Dermis blood vessel endothelial cell (primary cell): ENCODE measurements at places on chromosomes 1 and 21. TPM values are rescaled to one million over a fixed set of nuclear protein-coding genes. Genes with fewer than 3 reads are reported as not detected.

GRCh38 chr1:23904748-23905357 lies 8.3 kb downstream of the CNR2 start:
- no peak for DNase-seq

The SLC37A1 gene
- total RNA-seq: 14.0 and 15.0 TPM in 2 replicates

DNA sequence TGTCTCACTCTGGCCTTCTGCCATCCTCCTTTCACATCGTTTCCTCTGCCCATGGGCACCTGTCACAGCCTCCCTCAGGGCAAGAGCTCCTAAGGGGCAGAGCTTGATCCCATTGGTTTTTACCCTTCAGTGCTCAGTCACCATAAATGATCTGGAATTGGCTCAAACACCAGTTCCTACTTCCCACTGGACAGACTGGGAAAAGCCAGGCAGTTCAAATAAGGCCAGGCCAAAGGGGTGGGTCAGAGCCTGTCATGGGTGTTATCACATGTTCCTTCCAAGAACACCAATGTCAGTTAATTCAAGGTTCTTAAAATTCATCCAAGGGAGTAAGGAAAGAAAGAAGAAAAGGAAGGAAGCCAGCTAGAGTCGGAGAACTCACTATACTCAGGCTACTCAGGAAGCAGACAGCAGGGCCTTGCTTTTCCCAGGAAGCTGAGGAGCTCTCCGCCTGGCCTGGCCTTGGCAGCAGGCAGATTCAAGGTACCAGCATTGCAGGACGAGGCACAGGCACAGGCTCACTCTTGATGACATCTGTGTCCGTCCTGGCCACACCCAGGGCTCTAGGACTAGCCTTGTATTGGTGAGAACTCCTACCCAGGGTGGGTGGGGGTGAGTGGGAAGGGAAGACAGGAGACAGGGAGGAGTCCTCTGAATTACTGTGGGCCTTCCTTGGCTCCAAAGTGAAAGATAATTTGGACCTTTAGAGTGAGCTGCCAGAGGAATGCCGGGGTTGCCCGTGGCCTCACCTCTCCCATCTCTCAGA lies 32.2 kb upstream of the ARTN start:
- peak; percentile 16 for DNase-seq

DNA sequence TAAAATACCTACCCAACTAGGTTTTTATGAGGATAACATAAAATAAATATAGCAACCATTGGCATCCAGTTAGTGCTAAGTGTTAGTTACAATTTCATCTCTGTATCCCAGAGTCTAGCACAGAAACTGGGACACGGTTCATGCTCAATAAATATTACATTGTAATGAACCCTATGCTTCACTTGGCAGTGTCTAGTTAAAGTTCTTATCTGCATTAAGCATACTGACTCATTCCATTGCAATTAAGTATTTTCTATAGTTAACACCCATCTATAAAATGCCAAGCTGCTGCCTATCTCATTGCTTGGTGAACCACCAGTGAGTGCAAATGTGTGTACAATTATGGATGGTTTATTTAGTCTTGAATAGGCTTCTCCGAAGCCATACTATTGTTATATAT lies 15.2 kb downstream of the CHML start:
- no peak for DNase-seq

DNA sequence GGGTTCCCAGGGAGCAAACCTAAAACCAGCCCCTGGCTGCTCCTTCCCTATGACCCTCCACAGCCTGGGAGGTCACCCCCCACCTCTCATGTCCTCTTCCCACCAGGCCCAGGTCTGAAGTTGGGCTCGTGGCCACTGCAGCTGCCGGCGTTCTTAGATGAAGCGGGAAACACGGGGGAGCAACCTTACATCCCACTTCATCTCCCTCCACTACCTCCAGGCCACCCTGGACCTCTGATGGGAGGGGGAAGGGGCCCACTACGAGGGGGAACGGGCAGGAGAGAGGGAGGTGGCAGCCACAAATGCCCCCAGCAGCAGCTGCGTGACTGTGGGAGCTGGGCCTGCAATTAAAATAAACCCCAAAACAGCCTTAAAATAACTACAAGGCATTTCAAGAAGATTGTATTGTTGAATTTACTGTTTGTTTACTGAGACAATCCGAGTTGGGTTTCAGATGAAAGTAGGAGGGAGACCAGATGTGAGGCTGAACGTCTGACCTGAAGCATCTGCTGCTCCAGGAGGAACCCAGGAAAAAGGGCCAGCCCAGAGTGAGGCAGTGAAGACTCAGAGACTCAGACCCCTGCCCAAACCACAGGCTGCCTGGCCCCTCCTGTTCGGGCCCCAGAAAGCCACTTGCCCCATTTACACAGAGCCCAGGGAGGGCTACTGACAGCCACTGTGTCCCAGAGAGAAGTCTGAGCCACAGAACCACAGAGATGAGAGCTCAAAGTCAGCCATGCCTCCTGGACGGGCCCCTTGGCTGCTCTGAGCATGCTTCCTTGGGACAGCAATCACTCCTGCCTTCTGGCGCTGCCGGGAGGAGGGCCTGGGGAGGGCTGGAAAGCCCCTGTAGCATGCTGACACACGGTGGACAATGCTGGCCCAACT lies 59.8 kb downstream of the GLIS1 start:
- no peak for DNase-seq

The TRAPPC10 gene
- total RNA-seq: 25.5 and 27.0 TPM in 2 replicates

GRCh38 chr1:242651817-242652216 lies 127.3 kb upstream of the PLD5 start:
- DNase-seq: no peak

DNA sequence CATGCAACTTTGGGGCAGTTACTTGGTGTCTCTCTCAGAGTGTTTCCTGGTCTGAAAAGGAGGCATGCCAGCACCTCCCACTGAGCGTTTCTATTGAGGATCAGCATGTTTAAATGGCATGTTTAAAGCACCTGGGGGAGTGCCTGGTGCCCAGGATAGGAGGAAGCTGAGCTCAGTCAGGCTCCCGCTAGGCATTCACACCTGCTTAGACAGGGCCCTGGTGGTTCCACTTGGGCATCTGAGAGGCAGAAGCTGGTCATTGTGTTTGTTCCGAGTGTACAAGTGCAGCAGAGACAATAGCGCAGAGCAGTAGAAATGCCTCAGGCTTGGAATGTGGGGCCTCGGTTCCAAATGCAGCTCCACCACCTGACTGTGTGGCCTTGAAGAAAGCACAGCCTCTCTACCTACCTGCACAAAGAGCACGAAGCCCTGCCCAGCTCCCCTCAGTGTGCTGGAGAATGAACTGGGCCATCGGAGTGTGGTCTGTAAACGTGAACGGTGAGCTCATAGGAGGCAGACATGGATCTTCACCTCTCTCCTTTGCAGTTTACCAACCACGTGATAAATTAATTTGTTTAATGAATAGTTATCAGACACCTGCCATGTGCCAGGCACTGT lies 20.3 kb upstream of the TMEM222 start:
- DNase-seq: no peak

The C1orf115 gene
- 124 and 125 TPM in 2 replicates for total RNA-seq

DNA sequence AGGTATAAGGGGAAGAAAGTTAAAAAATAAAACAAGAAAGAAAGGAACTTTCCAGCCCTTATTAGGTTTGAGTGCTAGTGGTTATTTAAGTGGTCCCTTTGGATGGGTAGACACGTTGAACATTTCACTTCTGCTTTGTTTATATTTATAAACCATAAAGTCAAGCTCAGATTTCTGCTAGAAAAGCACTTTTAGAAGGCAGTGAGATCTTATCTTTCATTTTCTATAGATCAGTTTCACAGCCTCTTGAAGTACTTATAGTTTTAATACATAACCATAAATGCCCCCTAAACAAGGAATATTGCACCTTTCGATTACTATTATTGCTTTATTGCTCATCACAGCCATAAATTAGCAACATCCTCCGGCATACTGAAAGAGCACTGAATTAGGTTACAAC lies 446.8 kb upstream of the PLXNA2 start:
- DNase-seq: no peak

The PLK3 gene
- total RNA-seq: 18.8 and 43.1 TPM in 2 replicates

The BRDT gene
- total RNA-seq: not detected in 2 replicates

The OXCT2 gene
- total RNA-seq: 2.9 and 7.0 TPM in 2 replicates
